ENCODE measurements at places on chromosomes 6 and 20.

DNA sequence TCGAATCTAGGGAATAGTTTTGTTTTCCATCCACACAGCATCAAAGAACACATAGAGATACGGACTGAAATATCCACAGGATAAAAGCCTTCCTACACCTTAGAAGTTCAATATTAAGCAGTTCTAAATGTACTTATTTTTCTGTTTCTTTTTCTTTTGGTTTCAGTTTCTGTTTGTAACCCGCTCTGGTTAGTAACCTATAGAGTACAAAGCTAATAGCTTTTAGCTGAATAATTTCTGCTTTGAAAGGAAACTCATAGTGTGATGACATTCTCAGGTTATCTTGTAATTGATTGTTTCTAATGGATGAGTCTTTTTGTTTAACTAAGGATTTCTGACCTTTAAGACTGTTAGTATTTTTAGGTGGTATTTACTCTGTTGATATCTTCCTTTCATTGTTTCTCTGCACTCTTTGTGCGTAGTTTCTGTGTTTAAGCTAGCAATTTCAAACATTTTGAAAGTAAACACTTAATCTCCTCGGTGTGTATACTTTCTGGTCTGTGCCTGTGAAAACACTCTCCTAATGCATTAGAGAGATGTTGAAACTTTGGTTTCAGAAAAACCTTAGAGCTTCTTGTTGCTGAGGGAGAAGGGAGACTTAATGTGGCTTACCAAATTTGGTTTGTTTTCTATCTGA lies 385.5 kb downstream of the HDGFL1 start:
- no peak for DNase-seq

DNA sequence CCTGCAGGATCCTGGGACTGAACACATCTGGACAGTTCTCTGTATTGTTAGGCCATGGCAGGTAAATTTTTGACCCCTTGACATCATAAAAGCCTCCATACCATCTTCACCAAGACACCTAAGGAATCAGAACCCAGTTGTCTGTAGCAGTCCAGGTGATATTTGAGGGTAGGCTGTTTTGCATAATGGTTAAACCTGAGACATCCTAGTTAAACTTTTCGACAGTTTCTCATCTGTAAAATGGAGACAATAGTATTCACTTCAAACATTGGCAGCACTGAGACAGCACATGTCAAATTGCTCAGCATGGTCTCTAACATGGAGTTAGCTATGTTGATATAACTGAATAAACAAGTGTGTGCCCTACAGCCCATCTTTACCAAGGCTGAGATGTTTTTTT lies 24.8 kb downstream of the C6orf62 start:
- no peak for DNase-seq

- no peak for DNase-seq
These were observed 21.7 kb upstream of the TAGAP start for GRCh38 chr6:159066483-159066882.

DNA sequence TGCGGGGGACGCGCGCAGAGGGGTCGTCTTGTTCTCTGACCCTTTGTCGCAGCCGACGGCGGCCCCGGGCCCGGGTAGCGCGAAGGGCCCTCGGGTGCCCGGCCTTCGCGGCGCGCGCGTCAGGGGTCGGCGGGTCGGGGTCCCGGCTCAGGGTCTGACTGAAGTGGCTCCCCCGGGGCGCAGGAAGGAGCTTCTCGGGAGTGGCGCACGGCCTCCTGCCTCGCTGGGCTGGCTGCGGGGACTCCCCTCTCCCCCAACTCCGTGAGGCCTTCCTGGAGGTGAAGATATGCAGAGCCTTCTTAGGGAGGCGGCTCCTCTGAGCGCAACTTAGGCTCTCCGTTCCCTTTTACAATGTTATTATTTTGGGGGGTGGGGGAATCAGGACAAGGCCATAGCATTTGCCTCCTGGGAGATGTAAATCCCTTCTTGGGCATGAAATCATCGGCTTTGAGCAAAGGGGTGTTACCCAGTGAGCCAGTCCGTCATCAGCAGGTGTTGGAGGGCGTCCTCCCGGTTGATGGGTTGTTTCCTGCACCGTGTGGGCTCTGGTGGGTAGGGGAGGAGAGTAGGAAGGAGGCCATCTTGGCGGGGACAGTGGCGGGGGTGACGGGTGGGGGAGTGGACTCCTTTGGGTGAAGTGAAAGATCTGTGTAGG lies 523 bp downstream of the CDS2 start:
- DNase-seq: peak; percentile 71

DNA sequence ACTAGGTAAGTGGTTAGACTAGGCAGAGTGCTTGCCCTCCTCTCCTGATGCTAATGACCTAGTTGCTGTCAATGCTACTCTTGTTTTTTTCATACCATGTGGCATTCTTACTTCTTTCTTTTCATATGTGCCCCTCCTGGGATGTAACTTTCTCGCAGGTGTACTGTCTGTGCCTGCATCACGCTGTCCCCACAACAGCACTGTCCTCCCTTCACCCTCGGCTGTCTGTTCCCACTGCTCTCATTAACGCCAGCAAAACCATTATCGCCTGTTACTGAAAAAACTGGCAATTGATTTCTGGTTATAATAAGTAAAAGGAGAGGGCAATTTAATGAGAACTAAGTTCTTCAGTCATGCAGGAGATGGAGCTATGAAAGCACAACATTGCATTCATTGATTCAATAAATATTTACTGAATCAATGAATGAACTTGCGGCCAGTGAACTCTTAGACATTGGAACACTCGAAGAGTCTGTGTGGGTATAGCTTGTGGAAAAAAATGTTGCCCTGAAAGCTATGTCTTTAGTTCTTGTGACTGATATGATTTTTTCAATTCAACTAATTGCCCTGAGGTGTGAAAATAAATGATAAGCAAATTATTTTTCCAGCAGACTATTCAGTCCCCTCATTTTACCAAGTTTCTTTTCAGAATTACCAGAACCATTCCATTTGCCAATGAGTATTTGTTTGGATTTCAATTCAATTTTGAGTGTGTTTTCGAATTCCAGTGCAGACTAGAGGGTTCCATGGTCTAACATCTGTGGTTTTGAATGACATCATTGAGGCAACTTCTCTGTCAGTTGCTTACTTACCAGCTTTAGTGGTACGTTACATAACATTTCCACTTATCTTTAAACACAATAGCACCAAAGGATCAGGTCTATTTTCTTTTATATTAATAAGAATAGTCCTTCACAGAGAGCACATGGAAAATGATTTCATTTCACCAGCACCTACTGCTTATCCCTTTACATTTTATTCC lies 2.1 kb downstream of the SLC17A4 start:
- DNase-seq: no peak

DNA sequence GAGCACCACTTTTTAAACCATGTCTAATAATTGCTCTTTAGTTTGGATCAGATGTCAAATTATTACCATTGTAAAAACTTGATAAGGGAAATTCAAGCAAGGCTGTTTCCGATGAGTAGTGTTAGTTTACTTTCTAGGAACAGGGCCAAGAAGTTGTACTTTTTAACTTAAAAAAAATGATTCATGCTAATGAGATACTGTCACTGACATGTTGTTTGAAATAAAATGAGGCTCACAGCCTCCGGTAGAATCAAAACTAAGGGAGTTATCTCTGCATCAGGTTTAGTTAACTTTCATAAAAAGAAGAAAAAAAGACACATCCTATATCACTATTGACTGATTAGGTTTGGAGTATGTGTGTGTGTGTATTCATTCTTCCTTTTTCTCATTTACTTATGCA lies 55.2 kb upstream of the SUPT3H start:
- DNase-seq: no peak

- DNase-seq: no peak
These were observed 276.7 kb downstream of the FARS2 start for GRCh38 chr6:5537967-5538366.

- DNase-seq: no peak
These were observed 670.6 kb downstream of the CD109 start for GRCh38 chr6:74366634-74367033.

GRCh38 chr6:28648035-28648877 lies 122.6 kb downstream of the GPX5 start:
- no peak for DNase-seq

GRCh38 chr6:107460083-107460631 lies 793 bp upstream of the PDSS2 start:
- DNase-seq: no peak

GRCh38 chr20:23228912-23229311 lies 121.7 kb upstream of the NXT1 start:
- DNase-seq: no peak

- DNase-seq: peak; percentile 83
These were observed 18.4 kb upstream of the ZNF76 start for GRCh38 chr6:35240838-35241801.

DNA sequence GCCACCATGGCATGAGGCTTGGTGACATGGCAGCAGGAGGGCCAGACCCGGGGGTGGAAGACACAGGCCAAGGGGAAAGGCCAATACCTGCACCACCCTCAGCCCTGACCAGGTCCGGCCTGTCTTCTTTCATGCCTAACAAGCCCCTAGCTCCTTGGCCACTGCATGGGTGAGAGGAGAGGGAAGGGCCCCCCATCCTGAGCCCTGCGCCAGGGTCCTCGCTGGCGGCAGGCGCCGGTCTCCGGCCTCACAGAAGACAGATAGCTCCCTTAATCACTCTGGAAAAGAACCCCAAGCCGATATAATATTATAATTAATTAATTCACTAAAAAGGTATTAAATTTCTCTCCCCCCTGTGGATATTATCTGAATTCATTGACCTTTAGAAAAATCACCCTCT lies 41.4 kb downstream of the MDFI start:
- no peak for DNase-seq

- DNase-seq: no peak
These were observed 143.5 kb upstream of the BMP2 start for GRCh38 chr20:6623989-6624388.

DNA sequence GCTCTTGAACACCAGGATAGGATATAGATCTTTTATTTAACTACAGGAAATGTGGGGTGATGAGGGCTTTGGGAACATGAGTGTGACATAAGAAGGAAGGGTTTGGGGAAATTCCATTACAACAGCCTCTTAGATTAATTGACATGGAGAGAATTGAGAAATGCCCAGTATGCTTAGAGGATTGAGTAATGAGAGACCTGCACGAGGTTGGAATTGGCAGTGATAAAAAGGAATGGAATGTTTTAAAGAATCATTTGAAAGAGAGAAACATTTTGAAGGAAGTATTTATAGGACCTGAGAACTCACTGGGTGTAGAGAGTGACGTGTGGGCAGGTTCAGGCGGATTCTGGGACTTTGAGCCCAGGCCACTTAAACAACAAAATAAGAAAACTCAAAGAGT lies 227.0 kb downstream of the BMP2 start:
- DNase-seq: no peak

DNA sequence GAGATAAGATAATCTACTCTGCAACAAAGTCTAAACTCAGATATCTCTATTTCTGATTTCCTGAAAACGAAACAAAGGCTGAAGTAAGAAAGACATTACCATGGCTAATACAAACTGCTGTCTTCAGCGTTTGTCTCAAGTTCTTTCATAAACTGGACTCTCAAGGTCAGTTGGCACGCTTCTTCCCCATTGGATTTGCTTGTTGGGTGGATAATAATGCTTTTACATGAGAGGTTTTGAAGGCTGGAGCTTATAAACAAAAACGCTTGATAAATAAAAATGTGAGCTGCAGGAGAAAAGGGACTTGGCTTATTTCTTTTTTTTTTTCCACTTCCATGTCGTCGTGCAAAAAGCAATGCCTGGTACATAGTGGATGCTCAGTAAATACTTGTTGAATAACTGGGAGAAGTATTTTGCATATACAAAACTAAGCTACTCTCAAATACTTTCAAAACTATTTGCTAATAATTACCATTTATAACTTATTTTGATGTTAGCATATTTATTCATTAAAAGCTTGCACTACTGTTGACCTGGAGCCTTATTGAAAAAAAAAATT lies 65.7 kb upstream of the EEF1A1 start:
- no peak for DNase-seq

GRCh38 chr20:13221313-13221672 lies 219 bp downstream of the ISM1 start:
- DNase-seq: no peak
